NCI-H1092 (cell line): ENCODE measurements at places on chromosomes 7 and 10.

DNA sequence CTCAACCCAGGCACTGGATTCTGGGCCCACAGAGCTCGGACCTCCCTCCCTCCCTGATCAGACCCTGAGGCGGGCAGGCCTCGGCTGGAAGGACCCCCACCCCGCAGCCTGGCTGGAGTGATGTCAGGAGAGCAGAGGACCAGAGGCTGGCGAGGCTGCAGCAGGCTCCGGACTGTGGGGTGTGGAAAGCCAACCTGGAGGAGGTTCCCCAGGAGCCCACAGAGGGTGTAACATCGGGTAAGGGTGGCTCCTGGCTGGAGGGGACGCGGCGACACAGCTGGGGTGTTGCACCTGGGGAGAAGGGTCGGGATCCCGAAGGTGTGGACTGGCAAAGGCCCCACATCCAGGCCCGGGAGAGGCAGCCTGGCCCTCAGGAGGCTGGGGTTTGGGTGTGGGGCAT lies 8.9 kb upstream of the MICALL2 start:
- DNase-seq: no peak

GRCh38 chr10:85193796-85194195 lies 865.4 kb downstream of the CCSER2 start:
- no peak for DNase-seq

DNA sequence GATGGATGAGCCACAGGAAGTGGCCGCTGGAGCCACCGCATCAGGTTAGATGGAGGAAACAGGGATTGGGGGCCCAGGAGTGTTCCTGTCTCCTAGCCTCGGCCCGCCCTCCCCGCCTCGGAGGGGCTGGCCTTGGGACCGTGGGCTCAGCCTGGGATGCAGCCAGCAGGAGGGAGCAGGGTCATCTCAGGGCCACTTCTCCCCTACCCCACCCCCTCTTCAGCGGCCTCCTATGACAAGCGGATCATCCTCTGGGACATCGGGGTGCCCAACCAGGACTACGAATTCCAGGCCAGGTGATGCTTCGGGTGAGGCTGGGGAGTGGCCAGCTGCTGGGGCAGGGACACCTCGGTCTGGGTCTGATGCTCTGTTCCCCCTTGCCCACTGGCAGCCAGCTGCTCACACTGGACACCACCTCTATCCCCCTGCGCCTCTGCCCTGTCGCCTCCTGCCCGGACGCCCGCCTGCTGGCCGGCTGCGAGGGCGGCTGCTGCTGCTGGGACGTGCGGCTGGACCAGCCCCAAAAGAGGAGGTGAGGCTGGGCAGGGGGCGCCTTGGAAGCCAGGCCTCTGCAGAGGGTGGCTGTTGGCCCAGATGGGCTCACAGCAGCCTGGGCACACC lies 4.7 kb downstream of the LRWD1 start:
- no peak for DNase-seq

DNA sequence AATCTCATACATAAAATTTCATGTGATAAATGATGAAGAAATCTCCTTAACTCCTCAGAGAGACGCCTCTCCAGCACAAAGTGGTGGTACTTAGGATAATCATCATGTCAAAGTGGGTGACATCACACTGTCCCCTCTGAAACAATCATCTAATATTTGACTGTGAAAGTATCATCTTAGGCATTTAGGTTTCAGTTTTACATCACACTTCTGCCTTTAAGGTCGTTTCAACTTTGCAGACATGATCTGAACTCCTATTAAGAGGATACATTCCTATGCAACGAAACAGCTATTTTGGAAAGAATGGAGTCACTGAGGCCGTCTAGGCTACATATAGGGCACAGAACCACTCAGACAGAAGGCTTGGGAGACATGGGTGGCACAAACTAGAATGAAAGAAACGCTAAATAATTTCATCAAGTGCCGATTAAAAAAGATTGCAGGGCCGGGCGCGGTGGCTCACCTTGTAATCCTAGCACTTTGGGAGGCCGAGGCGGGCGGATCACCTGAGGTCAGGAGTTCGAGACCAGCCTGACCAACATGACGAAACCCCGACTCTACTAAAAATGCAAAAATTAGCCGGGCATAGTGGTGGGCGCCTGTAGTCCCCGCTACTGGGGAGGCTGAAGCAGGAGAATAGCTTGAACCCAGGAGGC lies 2.0 kb downstream of the VOPP1 start:
- no peak for DNase-seq

GRCh38 chr10:33402220-33403073 lies 68.0 kb upstream of the NRP1 start:
- no peak for DNase-seq

- DNase-seq: no peak
Measured at GRCh38 chr7:148580446-148580845, 10.1 kb upstream of the C7orf33 start.

DNA sequence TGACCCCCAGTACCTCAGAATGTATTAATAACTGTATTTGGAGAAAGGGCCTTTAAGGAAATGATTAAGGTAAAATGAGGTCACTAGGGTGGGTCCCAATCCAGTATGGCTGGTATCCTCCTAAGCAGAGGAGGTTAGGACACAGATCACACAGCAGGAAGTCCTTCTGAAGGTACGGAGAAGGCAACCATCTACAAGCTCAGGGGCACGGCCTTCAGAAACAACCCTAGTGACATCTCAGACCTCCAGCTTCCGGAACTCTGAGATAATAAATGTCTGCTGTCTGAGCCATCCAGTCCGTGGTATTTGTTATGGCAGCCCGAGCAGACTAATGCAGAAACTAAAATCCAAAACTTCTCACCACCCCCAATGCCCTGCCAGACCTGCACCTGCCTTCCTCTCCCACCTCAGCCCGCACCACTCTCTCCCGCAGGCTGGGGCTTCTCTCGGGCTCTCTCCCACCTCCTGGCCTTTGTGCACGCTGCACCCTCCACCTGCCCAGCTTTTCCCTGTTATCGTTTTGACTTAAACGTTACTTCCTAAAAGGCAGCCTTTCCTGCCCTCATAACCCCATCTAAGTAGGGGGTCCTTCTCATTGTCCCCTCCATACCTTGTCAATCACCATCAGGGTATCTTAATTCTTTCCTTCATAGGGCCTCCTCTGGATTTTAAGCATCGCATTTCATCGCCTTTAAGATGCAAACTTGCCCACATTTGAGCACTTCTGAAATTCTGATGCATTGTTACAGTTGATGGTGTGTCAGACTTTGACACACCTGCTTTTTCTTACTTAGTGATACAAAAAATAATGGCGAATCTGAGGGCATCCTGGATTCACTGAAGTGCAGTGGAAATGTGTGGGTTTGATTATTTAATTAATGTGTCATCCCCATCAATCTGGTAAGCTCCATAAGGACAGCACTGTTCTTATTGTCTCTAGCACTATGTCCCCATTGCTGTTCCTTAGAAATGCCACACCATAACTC lies 32.2 kb upstream of the AQP1 start:
- DNase-seq: no peak

DNA sequence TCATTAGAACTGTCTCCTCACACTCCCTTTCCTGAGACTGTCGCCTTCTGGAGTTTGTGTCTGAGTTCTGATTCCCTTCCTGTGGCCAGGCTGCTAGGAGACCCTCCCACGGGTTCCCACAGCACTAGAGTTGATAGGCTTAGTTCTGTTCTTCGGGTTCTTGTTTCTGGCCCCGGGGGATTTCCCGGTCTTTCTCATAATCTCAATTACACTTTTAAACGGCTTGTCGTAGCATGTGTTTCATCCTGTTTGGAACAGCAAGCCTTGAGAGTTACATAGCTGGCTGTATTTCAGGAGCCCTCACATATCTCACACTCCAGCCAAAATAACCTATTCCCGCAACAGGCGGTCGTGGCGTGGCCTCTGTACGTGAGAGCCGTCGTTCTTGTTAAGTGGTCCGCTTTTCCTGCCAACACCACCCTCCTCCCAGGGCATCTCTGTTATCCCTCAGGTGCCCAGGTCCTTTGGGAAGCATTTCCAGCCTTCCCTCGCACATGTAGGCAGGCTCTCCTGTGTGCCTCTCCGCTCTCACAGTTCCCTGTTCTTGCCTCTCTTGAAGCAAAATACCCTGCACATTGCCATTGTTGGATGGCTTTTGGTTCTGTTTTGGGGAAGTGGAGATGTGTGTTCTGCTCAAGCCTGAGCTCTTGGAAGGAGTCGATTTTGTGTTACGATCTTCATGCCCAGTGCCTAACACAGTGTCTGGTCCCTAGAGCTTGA lies 46.0 kb downstream of the CDC123 start:
- DNase-seq: no peak

DNA sequence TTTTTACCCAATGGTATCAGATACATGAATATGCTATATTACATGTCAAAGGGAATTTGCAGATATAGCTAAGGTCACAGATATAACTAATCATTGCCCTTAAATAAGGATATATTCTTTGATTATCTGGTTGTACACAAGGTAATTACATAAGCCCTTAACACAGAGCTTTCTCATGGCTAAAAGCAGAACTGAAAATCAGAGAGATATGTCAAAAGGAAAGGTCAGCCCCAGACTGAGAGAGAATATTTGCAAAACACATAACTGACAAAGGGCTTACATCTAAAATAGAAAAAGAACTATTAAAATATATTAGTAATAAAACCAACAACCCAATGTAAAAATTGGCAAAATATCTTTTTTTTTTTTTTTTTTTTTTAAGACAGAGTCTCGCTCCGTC lies 1029.5 kb upstream of the LRRN3 start:
- no peak for DNase-seq

- no peak for DNase-seq
Measured at GRCh38 chr7:30177186-30177585, 42.4 kb downstream of the MTURN start.

DNA sequence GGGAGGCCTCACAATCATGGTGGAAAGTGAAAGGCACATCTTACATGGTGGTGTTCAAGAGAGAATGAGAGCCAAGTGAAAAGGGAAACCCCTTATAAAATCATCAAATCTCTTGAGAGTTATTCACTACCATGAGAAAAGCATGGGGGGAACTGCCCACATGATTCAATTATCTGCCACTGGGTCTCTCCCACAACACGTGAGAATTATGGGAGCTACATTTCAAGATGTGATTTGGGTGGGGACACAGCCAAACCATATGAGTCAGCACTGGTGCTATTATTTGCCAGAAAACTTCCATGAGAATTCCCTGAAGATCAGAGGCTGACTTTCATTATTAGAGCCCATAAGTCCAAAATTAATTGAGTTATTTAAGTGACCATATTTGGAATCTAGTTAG lies 1001.2 kb upstream of the POT1 start:
- no peak for DNase-seq

DNA sequence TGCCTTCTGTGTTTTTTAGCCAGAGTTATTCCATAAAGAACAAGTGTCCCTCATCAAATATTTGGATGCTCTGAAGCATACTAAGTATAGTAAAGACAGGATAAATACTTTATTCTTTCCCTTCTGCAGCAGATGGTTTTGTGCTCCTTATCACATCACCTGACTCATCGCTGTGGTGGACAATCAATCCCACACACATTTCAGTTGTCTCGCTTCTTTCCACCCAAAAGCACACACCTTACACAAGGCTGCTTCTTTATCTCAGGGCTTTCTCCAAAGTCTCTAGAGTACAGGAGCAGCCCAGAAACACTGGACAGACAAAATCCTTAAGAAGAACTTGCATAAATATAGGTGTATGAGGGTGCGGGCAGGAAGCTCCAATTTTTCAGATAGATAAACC lies 43.4 kb downstream of the IGF2BP3 start:
- no peak for DNase-seq

GRCh38 chr10:60905580-60905979 lies 38.4 kb downstream of the RHOBTB1 start:
- no peak for DNase-seq
